NCI-H510A treated with DMSO at 0.1 percent for 48 hours (cell line): ENCODE measurements at places on chromosomes 6 and 20.

- DNase-seq: no peak
These were observed 16.8 kb upstream of the RHAG start for GRCh38 chr6:49653438-49653837.

DNA sequence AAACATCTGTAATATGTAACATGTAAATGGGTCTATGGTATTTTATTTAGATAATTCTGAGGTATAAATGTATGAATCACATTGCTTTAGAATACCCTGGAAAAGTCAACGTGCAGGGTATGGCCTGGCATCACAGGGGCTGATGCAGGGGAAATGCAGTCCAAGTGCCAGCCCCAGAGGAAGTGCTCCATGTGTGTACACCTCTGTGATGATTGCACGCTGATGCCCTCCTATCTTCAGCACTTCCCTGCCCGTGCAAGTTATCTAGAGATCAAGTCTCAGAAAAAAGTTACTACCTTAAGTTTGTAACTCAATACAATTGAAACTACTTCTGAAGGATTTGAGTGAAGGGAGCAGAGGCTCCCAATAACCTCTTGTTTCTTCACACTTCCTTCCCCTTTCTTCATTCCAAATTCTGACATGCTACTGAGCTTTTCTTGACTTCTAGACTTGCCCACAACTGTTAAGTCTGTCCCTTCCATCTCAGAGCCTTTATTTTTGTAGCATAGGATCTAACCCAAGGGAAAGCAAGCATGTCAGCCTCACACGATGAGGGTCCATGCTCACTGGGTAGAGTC, 2.2 kb downstream of the SMLR1 start:
- DNase-seq: no peak

DNA sequence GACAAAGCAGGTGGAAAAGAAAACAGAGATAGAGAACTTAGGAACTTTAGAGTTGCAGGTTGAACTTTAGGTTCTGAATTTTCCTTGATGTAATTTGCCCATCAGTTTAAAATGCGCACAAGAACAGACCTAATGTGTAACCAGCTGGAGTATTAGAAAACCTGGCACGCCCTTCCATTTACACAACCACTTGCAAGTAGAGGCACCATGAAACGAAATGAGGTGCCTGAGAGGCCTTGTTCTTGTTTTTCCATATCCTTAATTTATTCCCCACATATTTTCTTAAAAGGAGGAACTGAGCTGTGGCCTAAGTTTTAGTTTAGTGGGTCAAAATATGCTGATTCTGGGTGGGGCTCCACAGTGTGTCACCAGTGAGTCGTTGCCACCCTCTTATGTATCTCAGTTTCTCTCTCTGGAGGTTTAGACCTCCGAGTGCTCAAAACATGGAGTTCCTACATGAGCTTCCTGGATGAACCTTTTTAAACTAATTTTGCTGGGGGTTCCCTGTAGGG, 17.2 kb upstream of the IL22RA2 start:
- DNase-seq: no peak

DNA sequence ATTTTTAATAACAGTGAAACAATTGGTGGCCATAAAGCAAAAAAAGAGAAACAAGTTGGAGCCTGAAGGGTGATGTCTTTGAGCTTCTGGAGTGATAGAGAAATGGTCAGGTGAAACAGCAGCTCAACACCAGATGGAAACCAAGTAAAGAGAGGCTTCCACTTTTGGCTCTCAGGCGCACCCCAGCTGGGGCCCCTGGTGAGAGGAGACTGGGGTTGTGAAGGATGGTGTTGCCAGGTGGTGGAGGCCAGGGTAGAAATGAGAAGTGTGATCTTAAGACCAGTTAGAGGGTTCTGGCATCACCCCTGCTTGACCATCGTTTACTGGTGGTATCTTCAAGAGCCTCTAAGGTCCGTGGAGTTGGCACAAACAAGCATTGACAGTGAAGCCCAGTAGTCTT, 126.0 kb upstream of the AKIRIN2 start:
- no peak for DNase-seq

DNA sequence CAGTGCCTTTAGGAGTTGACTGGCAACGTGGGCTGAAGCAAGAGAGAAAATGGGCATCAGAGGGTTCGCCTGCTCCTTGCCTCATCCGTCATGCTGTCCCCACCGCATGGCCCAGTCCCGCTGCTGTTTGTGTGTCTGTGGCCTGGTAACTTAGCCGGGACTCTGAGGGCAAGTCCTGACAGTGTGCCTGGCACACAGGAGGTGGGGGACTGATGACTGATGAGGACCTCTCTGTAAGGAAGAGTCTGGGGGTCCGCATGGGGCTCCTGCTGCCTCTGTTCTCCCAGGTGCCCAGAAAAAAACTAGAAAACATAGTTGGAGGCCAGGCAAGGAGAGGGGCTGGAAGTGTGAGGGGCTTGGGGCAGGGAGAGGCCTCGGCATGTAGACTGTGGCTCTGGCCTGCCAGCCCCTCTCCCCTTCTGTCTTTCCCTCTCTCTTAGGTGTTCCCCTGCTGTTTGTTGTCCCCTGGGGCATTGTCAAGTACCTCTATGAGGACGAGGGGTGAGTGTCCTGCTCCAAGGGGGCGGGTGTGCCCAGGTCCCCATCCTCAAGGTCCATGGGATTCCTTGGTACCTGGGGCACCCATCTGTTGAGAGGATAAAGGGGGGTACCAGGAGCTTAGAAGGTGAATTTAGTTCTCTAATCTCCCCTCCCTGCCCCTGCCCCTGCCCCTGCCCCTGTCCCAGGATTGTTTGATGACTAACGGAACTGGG, 29.5 kb downstream of the GLP1R start:
- DNase-seq: no peak
